ENCODE measurements at places on chromosomes 11 and 22.
A peak's percentile ranks its signal among the peaks of the same experiment; 100 is the strongest.

DNA sequence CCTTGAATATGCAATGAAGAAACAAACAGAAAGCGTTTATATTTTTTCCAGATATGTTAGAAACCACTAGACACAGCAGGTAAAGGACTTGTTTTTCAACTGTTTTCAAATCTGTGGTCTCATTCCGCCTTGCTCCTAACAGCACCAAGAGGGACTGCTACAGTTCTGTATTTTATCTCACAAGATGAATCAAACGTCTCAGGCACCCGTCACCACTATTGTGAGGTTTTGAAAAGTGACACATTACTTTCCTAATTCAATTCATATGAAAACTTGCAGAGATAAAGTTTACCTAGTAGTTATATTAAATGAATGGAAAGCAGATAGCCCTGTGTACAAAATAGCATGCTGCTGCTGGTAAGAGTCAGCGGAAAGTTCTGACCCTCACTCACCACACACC, 386.3 kb downstream of the ETS1 start:
- DNase-seq: peak; percentile 83

- no peak for DNase-seq
These were observed 388.4 kb downstream of the BUD13 start for GRCh38 chr11:116384407-116384806.

DNA sequence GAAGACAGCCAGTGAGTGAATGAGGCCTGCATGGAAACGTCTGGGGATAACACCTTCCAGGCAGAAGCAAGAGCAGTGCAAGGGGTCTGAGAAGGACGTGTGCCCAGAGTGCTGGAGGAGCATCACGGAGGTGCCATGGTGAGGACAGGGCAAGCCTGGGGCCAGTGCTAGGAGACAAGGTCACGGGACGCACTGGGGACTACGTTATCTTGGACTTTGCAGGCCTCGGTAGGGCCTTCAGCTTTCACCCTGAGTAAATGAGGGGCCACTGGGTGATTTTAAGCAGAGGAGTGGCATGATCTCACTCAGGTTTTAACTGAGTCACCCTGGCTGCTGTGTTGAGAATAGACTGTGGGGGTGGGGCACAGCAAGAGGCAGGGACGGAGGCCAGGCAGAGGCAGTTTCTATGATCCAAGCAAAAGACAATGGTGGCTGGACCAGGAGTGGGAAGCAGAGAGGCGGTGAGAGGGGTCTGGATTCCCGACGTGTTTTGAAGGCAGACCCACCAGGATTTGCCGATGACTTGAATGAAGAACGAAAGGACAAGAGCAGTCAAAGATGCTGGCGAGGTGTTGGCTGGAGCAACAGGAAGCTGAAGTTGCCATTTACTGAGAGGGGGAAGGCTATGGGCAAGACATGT, 102.7 kb upstream of the PARVA start:
- no peak for DNase-seq

- DNase-seq: no peak
These were observed 87.3 kb downstream of the CELSR1 start for GRCh38 chr22:46449974-46450745.

DNA sequence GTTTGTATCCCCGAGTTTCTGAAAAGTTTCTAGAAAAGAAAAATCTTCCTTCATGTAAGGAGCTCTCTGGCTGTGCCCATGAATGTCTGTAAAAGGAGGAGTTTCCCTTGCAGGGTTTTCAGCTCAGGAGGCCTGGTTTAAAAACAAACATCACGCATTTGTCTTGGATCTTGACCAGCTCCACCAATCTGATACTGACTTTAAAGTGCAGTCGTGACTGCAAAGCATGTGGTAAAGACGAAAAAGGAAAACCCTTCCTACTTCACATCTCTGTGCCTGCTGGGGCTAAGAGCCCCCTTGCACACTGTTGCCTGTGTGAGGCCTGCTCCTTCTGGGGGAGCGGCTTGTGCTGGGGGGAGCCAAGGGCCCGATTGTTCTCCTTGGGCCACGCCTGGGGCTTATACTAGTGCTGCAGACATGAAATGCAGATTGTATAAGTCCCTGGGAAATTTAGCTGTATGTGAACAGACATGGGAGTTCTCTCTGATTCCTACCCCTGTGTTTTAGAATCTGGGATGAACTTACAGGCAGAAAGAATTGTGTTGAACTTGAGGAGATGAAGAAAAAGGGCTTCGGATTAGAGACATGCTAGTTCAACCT, 62.1 kb downstream of the ADAMTS15 start:
- DNase-seq: no peak

DNA sequence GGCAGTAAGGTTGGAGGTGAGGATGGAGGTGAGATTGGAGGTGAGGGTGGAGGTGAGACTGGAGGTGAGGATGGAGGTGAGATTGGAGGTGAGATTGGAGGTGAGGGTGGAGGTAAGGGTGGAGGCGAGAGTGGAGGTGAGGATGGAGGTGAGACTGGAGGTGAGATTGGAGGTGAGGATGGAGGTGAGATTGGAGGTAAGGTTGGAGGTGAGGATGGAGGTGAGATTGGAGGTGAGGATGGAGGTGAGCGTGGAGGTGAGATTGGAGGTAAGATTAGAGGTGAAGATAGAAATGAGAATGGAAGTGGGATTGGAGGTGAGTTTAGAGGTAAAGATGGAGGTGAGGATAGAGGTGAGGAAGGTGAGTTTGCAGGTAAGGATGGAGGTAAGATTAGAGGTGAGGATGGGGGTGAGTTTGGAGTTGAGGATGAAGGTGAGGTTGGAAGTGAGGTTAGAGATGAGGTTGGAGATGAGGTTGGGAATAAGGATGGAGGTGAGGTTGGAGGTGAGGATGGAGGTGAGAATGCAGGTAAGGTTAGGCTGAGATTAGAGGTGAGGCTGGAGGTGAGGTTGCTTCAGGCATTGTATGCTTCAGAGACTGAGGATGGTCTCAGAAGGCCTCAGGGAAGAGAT, 12.2 kb downstream of the NCF4 start:
- no peak for DNase-seq

DNA sequence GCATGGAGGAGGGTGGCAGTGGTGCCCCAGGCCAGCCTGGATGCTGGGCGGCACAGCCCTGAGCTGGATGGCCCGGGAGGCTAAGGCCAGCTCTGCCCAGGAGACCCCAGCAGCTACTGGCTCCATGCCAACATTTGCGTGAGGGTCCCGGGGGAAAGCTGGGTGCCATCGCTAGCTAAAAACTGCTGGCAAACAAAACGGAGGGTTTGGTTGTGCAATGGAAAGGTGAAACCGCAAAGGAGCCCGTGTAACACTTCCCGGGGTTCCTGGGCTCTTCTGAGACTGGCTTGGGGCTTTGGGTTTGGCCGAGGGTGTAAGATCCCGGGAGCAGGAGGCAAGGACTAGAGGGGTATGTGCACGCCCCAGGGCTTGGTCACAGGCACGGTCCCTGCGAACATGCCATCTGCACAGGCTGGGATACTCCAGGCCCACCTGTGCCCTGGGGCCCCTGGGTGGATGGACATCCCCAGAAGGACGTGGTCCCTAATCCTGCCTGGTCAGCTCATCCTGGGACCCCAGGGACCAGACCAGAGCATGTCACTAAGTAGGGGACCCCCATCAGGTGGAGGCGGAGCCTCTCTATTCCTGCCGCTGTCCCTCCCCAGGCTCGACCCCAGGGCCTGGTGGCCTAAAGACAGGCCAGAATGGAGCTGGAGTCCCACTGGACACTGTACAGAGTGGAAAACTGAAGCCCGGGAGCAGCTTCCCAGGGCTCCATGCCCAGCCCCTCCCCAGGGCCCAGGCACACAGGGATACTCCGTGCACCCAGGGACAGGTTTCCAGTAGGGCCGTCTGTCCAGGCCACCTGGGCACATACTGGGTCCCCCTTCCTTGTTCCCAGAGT, 44.6 kb downstream of the IGF2 start:
- DNase-seq: no peak

- no peak for DNase-seq
These were observed 736.0 kb upstream of the CCDC90B start for GRCh38 chr11:84022201-84022600.

GRCh38 chr11:90783111-90783510, 560.3 kb upstream of the CHORDC1 start:
- DNase-seq: no peak

DNA sequence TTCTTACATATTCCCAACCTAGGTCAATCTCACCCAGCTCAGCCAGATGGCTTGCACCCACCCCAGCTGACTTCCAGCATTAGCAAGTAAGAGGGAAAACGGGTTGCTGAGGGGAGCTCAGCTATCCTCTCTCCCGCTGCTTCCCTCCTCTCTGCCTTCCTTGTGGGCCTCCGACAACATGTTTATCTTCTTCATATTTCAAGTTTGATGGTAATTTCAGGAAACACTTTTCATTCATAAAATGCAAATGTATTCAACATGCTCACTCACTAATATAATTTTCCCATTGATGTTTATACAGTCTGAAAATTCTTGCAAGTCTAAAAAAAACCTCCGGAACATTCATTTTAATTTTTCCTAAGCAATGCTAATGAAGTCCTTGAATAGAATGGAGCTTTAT, 372.5 kb upstream of the B3GAT1 start:
- no peak for DNase-seq

GRCh38 chr11:68146704-68147474, 25.7 kb upstream of the CHKA start:
- no peak for DNase-seq

DNA sequence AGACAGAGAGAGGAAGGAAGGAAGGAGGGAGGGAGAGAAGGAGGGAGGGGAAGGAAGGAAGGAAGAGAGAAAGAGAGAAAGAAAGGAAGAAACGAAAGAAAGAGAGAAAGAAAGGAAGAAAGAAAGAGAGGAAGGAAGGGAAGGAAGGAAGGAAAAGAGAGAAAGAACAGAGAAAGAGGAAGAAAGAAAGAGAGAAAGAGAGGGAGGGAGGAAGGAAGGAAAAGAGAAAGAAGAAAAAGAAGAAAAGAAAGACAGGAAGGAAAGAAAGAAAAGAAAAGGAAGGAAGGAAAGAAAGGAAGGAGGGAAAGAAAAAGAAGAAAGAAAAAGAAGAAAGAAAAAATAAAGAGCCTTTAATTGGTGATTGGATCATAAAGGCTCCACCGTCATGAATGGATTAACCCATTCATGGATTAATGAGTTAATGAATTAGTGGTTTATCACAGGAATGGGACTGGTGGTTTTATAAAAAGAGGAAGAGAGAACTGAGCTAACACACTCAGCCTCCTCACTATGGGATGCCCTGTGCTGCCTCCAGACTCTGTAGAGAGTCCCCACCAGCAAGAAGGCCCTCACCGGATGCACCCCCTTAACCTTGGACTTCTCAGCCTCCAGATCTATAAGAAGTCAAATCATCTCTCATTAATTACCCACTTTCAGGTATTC, 9.0 kb upstream of the PLAAT2 start:
- no peak for DNase-seq

GRCh38 chr11:102223859-102224258, 93.4 kb upstream of the BIRC3 start:
- DNase-seq: no peak

DNA sequence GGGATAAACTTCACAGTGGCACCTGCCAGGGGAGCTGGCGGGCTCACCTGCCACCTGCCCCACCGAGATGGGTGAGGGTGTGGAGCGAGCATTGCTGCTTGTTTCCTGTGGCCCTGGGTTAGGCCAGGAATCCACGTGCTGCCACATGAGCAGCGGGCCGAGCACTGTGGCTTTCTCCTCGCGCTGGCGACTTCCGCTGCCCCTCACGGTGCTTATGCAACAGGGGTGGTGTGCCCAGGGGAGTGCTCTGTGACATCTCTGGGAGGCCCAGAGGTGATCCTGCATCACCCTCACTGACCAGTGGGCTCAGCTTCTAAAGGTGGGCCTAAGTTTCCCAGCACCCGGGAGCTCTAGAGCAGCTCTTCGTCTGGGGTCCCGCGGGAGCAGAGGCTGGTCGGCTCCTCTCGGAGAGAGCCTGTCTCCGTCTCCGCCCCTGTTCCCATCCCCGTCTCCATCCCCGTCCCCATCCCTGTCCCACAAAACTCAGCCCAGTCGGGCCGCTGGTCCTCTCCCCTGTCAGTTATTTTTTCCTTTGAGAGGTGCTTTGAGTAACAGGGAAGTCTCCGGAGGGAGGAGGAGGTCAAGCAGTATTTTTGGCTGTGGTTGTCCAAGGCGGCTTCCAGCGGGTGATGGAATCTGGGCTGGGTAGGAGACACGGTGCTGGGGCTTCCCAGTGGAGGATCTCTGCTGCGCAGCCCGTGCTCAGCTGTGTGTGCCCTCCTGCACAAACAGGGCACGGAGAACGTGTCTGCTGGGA, 42.5 kb downstream of the AP2A2 start:
- no peak for DNase-seq

GRCh38 chr11:57584341-57584740, 13.1 kb upstream of the SERPING1 start:
- no peak for DNase-seq

GRCh38 chr11:63532799-63533475, 3.7 kb upstream of the PLAAT4 start:
- DNase-seq: no peak

GRCh38 chr11:66810576-66811185, 32.6 kb upstream of the RCE1 start:
- no peak for DNase-seq
